Stimulated activated CD4-positive, alpha-beta T cell treated with anti-CD3 and anti-CD28 coated beads, Interleukin-1b, Interleukin-23, amount 100 ng/mL, for 1 hour (primary cell): ENCODE measurements at places on chromosomes 7 and 10.

GRCh38 chr10:95350830-95351228 lies 60.0 kb upstream of the PDLIM1 start:
- DNase-seq = no peak

GRCh38 chr10:107148906-107149305 lies 15.6 kb downstream of the SORCS1 start:
- DNase-seq = no peak

DNA sequence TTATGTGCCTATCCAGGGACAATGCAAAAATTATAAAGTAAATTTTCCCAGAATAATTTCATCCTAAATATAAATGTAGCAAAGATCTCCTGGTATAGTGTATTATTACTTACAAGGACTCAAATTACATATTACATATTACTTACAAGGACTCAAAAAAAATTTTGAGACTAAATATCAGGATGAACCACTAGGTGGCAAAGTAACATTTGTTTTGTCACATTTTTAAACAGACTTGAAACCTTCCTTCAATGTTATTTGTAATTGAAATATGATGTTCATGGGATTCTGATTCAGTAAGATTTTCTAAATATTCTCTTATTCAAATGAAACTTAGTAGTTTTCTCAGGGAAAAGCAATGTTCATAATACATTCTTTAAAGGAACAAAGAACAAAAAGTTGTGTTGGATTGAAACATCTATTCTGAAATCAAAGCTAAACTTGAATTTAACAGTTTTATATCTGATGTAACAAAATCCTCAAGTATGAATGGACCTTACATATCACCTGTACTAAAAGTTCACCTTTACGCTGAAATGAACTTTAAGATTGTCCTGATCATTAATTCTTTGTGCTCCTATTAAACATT lies 74.3 kb upstream of the GNAI1 start:
- DNase-seq = no peak

- no peak for DNase-seq
Measured at GRCh38 chr10:62733654-62734293, 70.7 kb upstream of the ADO start.

DNA sequence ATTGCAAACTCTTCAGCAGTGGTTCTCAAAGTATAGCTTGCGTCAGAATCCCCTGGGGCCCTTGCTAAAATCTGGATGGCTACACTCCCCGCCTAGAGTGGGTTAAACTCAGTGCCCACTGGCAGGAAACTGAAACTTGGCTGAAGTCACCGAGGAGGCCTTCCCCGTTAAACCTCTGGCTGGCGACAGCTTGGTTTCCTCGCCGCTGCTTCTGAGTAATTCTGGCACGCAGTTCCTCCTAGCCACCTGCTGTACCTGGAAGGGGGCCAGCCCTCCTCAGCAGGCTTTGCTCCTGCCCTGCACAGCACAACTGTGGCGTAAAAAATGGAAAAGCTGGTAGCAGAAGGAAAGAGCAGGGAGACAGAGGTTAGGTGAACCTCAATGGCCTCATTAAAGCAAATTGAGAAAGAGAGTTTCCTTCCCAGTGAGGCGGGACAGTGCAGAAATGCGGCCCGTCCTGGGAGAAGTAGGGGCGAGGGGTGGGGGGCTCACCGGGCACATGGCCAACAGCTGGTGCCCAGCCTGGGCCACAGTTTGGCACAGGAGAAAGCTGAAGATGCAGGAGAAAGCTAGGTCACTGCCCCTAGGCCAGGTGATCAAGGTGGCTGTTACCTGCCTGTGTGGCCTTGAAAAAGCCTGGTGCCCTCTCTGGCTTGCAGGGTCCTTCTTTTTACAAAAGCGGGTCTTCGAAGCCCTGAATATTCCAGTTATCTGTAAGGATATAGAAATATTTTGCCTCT lies 46.6 kb downstream of the ALOX5 start:
- no peak for DNase-seq

GRCh38 chr7:45564886-45565455 lies 9.2 kb upstream of the ADCY1 start:
- DNase-seq = no peak

- no peak for DNase-seq
Measured at GRCh38 chr7:98084631-98085030, 22.0 kb upstream of the LMTK2 start.

- no peak for DNase-seq
Measured at GRCh38 chr10:13716081-13717071, 129.6 kb downstream of the PRPF18 start.
